ENCODE measurements at places on chromosomes 4 and X.

DNA sequence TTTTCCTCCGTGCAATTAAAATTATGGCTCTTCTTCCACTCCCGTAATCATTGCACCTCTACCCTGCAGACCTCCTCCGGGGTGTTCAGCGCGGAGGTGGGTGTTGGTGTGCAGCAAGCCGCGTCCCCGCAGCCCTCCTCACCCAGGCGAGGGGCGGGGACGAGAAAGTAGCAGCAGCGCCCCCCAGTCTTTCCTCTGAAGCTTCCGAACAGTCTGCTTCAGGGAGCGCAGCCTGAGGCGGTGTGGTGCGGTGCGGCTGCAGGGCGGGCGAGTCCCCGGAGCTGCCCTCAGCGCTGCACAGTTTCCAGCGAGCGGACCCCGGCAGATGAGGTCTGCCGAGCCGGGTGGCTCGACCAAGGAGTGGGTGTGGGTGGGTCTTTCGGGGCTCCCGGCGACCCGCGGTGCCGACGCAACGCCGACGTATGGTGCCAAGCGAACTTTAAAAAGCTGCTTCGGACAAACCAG lies at the start of gene FRAS1:
TSS of gene FRAS1 (plus strand) at position 189 of the 465 bp plus-strand sequence. CDS start 687 bp downstream, outside the sequence.
- H3K27me3 ChIP-seq = peaks cover 70% of the 10 kb centered on the region
- H3K4me3 ChIP-seq = peak within 1 kb of the TSS; percentile 90
- no peak for DNase-seq
- H3K36me3 ChIP-seq = no peaks in the 10 kb centered on the region
- H3K27ac ChIP-seq = peak within 1 kb of the TSS; percentile 18

- no peak overlapping the region for H3K4me3 ChIP-seq
- no peaks in the 10 kb centered on the region for H3K4me1 ChIP-seq
- no peaks in the 10 kb centered on the region for H3K27me3 ChIP-seq
- DNase-seq = no peak
- no peaks in the 10 kb centered on the region for H3K36me3 ChIP-seq
Measured at GRCh38 chr4:6364146-6364545, 94.5 kb downstream of the WFS1 start.

GRCh38 chrX:131821945-131822622 lies 201.0 kb upstream of the STK26 start:
- DNase-seq = no peak
- H3K36me3 ChIP-seq = peaks cover 9% of the 10 kb centered on the region
- peaks cover 19% of the 10 kb centered on the region for H3K4me1 ChIP-seq
- no peaks in the 10 kb centered on the region for H3K27me3 ChIP-seq

- no peaks in the 10 kb centered on the region for H3K36me3 ChIP-seq
- DNase-seq = no peak
- no peak overlapping the region for H3K4me3 ChIP-seq
- H3K27ac ChIP-seq = no peak overlapping the region
- H3K4me1 ChIP-seq = no peaks in the 10 kb centered on the region
- no peaks in the 10 kb centered on the region for H3K27me3 ChIP-seq
Measured at GRCh38 chrX:11064276-11064675, 46.9 kb upstream of the HCCS start.

GRCh38 chrX:2552621-2553201 lies 51.9 kb upstream of the DHRSX start:
- no peak overlapping the region for H3K4me3 ChIP-seq
- no peak for DNase-seq
- no peak overlapping the region for H3K27ac ChIP-seq
- no peaks in the 10 kb centered on the region for H3K36me3 ChIP-seq

- no peak overlapping the region for H3K4me3 ChIP-seq
- peaks cover 8% of the 10 kb centered on the region for H3K36me3 ChIP-seq
Measured at GRCh38 chrX:150688911-150689451, 4.2 kb upstream of the MTMR1 start.

GRCh38 chr4:15130441-15130840 lies 128.2 kb downstream of the CPEB2 start:
- H3K4me1 ChIP-seq = no peaks in the 10 kb centered on the region
- no peak overlapping the region for H3K4me3 ChIP-seq

DNA sequence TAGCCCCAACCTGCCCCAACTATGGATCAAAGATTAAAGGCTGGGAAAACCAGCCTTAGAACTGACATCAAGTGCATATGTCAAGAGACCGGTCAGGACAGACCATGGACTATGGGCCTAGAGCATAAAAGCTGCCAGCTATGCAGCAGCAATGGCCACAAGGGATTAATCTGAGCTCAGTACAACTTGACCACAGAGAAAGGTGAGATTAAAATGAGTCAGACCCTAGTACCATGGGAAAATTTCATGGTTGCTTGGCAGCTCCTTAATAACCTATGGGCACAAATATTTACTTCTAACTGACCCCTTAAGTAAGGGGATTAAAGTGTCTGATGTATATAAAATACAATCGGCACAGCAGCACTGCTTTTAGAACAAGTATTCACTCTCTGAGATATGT lies 54.4 kb downstream of the CBR4 start:
- H3K4me1 ChIP-seq = no peaks in the 10 kb centered on the region
- no peak overlapping the region for H3K27ac ChIP-seq
- H3K36me3 ChIP-seq = no peaks in the 10 kb centered on the region
- no peak overlapping the region for H3K4me3 ChIP-seq
- no peaks in the 10 kb centered on the region for H3K27me3 ChIP-seq

DNA sequence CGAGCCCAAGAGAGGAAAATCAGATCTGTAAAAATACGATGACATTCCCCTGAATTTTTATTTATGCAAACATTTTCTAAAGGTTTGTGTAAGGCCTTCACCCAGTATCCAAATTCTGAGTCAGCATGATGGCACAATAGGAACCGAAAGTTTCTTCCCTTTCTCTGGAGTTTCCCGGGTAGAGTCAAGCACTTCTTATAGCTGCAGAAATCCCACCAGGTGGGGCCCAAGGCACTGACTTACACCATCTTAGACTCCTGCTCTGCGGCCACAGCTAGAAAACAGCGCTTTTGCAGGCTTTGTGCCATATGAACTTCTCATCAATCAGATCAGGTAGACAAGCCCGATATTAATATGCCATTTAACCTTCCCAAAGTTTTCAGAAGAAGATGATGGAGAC lies 13.4 kb downstream of the LEF1 start:
- peaks cover 77% of the 10 kb centered on the region for H3K4me1 ChIP-seq
- H3K36me3 ChIP-seq = peaks cover 65% of the 10 kb centered on the region
- no peak overlapping the region for H3K27ac ChIP-seq
- peak overlapping the region; percentile 21 for H3K4me3 ChIP-seq
- no peak for DNase-seq
- H3K27me3 ChIP-seq = no peaks in the 10 kb centered on the region

DNA sequence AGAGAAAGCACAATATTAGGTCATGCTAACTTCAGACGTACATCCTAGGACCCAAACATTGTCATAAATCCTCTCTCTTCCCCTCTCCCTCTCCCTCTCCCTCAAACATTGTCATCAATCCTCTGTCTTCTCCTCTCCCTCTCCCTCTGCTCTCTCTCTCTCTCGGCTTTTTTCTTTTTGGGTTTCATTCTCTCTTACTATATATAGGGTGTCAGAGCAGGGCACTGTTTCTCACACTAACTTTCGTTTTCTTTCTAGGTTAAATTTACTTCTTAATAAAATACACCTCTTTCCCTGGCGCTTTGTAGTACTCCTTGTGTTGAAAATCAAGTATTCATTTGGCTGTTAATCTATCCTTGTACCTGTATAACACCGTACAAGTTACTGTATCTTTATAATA lies 37.0 kb upstream of the HERC5 start:
- peaks cover 31% of the 10 kb centered on the region for H3K36me3 ChIP-seq
- H3K27me3 ChIP-seq = no peaks in the 10 kb centered on the region
- DNase-seq = no peak
- peaks cover 6% of the 10 kb centered on the region for H3K4me1 ChIP-seq

DNA sequence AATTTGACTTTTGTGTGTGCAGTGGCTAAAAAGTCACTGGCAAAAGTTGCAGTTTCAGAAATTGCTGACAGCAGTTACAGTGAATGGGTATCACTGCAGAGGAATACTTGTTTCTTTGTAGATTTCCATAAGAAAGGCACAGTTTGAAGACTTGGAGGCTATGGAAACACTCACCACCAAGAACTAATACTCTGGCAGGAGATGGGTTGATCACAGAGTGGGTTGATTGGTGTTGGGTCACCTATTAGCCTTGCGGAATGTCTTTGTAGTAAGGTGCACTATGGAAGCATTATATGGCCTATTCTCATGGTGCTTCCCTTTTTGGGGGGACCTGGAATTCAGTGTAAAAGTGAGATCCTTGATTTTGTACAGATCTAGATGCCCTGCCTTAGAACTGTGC lies 502.8 kb downstream of the CFAP47 start:
- H3K36me3 ChIP-seq = no peaks in the 10 kb centered on the region
- H3K4me1 ChIP-seq = no peaks in the 10 kb centered on the region
- no peaks in the 10 kb centered on the region for H3K27me3 ChIP-seq
- H3K27ac ChIP-seq = no peak overlapping the region

- H3K4me1 ChIP-seq = peaks cover 37% of the 10 kb centered on the region
- peak overlapping the region; percentile 88 for H3K4me3 ChIP-seq
- DNase-seq = no peak
- H3K27ac ChIP-seq = peak overlapping the region; percentile 96
- peaks cover 27% of the 10 kb centered on the region for H3K36me3 ChIP-seq
- H3K27me3 ChIP-seq = no peaks in the 10 kb centered on the region
Measured at GRCh38 chr4:145178740-145179280, 1.6 kb downstream of the OTUD4 start.

DNA sequence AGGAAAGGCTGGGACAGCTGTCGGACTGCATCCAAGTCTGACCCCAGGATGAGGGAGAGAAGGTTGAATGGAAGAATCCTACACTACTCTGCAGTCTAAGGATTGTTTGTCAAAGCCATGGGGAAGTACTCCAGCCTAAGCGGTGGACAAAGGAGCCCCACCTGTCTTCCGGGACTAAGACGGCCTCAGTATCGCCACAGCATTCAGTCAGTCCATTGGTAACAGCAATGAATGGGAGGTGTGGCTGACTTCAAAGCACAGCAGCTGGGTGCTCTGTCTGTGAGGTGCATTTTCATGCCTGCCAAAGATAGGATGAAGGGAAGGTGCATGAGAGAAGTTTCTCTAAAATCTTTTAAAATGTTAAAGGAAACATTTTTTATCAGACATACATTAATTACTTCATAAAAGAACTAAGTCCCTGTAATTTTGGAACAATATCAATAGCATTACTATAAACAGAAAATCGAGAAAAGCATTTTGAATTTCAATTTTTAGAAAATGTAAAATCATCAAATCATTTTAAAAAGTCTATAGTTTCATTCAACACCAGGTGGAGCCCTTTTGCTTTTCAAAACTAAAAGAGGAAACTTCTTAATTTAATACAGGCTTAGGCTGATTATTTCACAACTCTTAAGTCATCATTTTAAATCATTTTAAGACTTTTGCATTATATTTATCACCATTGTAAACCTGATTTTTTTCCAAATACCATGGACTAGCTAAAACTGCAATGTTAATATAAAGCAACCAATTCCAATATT lies 27.6 kb upstream of the INTU start:
- H3K27ac ChIP-seq = no peak overlapping the region
- H3K4me1 ChIP-seq = no peaks in the 10 kb centered on the region
- H3K27me3 ChIP-seq = peaks cover 3% of the 10 kb centered on the region
- DNase-seq = no peak

- no peak overlapping the region for H3K27ac ChIP-seq
- peaks cover 11% of the 10 kb centered on the region for H3K27me3 ChIP-seq
- no peaks in the 10 kb centered on the region for H3K4me1 ChIP-seq
- no peak overlapping the region for H3K4me3 ChIP-seq
- no peak for DNase-seq
Measured at GRCh38 chr4:74638689-74639088, 155.6 kb downstream of the BTC start.

- H3K27me3 ChIP-seq = no peaks in the 10 kb centered on the region
- H3K36me3 ChIP-seq = peaks cover 5% of the 10 kb centered on the region
- peak overlapping the region; percentile 3 for H3K27ac ChIP-seq
Measured at GRCh38 chr4:76198411-76199237, 15.0 kb downstream of the SCARB2 start.

DNA sequence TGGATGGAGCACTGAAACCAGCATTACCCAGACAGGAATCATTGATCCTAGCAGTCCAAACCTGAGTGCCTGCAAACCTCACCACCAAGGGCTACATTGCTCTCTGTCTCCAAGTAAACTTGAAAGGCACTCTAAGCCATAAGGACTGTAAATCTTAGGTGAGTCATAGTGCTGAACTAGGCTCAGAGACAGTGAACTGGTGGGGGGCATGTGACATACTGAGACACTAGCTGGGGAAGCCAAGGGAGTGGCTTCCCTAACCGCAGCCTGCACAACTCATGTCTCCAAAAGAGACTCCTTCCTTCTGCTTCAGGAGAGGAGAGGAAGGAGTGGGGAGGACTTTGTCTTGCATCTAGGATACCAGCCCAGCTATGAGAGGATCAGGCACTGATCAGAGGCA lies 235.5 kb upstream of the ACTRT1 start:
- H3K36me3 ChIP-seq = no peaks in the 10 kb centered on the region
- no peaks in the 10 kb centered on the region for H3K27me3 ChIP-seq
- no peak overlapping the region for H3K4me3 ChIP-seq
- no peaks in the 10 kb centered on the region for H3K4me1 ChIP-seq
- DNase-seq = no peak
- H3K27ac ChIP-seq = no peak overlapping the region

GRCh38 chr4:2036866-2037265 lies 22.3 kb upstream of the NAT8L start:
- H3K27me3 ChIP-seq = peaks cover 58% of the 10 kb centered on the region
- H3K4me1 ChIP-seq = peaks cover 2% of the 10 kb centered on the region
- DNase-seq = no peak
- no peak overlapping the region for H3K4me3 ChIP-seq
- H3K36me3 ChIP-seq = no peaks in the 10 kb centered on the region

DNA sequence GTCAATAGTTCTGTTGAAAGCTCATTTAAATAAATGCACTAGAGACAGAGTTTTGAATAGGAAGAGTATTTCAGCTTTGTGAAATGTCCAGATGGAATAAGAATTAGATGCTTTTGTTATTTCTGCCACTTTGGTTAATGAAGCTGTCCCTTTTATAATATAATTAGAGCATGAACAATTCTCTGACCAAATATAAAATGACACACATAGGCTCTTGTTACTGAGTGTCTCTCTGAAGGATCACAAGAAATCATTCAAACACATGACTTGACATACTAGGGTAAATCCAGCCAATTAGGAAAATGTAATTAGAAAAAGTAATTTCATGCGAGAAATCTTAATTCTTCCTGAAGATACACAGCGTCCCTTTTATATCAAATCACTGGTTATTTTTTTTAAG lies 68.4 kb upstream of the DDIT4L start:
- H3K4me3 ChIP-seq = no peak overlapping the region
- H3K27me3 ChIP-seq = peaks cover 5% of the 10 kb centered on the region
- H3K36me3 ChIP-seq = no peaks in the 10 kb centered on the region
- H3K4me1 ChIP-seq = peaks cover 4% of the 10 kb centered on the region

GRCh38 chrX:133300591-133300990 lies 82.4 kb upstream of the TFDP3 start:
- no peak overlapping the region for H3K27ac ChIP-seq
- no peaks in the 10 kb centered on the region for H3K27me3 ChIP-seq
- no peak overlapping the region for H3K4me3 ChIP-seq
- H3K4me1 ChIP-seq = no peaks in the 10 kb centered on the region
- no peaks in the 10 kb centered on the region for H3K36me3 ChIP-seq

DNA sequence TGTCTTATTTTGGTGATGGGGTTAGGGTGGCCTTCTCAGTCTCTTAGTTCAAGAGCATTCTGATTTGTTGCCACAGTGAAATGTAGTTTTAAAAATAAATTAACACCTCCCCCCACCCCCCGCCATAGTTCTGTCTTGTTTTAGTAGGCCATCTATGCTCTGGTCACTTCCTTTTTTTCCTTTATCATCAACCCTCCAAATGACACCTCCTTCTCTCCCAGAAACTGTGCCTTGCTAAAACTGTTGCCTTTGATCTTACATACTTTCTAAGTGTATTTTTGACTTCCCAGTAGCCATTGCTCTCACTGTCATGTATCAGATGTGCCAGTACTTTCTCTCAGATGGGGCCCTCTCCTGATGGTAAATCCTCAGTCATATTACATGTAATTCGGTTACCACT lies 14.5 kb upstream of the NDUFC1 start:
- H3K4me1 ChIP-seq = peaks cover 56% of the 10 kb centered on the region
- DNase-seq = no peak
- H3K36me3 ChIP-seq = peaks cover 35% of the 10 kb centered on the region
- H3K4me3 ChIP-seq = peak overlapping the region; percentile 59

Measured in T-helper 2 cell treated with Interferon-gamma antibody and Interleukin-4, amounts not matched to agents 5 μg/mL and 100 μg/mL, for 36 hours (primary cell).